IPS-NIHi11 (cell line): ENCODE measurements at places on chromosomes 16 and 17.

DNA sequence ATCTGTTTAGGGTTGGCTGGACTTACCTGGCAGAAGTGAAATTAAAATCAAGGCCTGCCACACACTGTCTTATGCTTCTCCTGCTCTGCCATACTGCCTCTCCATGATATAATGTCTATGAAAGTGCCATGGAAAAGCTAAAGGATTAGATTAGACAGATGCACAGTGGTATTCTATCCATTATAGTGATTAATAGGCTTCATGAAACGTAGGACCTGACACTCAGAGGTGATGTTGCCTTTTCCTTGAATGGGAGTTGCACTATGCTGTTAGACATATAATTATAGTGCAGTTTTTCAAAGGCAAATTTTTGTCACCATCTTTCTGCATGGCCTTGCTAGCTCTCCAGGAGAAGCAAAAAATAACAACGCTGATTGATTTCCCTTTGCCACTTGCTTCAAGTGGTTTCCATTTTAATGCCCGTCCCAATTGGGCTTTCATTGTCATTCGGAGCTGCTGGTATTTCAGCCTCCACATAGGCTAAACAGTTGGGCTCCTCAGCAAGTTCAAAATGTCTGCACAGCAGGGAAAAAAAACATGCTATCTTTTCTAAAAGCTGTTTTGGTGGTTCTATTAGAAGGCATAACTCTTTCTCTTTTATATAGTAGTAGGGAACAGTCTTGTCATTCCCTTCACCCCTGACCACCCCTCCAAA lies 502.8 kb upstream of the GOT2 start:
- peak; percentile 29 for DNase-seq

DNA sequence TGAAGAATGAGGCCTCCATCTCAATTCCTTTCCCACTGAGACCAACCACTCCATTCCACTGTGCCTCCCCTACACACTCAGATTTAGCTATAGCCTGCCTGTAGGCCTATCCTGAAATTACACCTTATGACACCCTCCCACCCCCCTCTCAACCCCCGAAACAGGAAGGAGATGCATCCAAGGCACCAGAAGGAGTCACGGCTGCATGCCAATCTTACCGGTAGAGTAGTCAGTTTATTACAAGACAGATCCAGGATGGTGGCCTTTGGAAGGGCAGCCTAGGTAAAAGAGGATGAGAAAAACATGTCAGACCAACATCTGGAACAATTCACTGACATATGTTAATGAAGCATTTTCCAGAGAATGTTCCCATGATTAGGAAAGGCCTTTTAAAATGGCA lies 2.6 kb downstream of the LRRC59 start:
- DNase-seq = no peak

DNA sequence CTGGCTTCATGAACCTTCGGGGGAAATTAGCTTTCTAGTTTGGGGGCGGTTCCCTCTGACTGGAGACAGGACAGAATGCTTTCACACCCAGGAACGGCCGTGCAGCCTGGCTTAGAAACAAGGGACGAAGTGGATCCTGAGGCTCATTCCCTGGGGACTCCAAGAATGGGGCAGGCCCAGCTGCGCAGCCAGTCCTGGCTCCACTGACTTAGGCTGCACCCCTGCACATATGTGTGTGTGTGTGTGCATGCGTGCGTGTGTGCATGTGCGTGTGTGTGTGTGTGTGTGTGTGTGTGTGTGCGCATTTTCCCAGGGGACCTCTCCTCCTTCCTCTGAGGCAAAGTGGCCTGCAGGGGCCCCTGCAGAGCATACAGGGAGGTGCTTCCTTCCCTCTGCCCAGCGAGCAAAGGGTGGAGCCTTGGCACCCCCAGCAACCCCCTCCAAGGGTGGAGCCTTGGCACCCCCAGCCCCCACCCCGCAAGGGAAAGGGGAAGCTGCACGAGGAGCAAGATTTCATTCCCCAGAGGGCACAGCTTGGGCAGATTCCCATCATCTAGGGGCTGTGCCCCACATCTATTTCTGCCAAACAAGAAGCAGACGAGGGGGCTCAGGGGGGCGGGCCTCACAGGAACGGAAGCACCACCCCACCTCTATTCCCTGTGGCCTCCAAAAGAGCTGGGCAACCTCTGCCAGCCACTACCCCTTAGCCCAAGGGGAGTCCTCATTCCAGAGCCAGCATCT lies 97.6 kb upstream of the CBX4 start:
- DNase-seq = no peak

DNA sequence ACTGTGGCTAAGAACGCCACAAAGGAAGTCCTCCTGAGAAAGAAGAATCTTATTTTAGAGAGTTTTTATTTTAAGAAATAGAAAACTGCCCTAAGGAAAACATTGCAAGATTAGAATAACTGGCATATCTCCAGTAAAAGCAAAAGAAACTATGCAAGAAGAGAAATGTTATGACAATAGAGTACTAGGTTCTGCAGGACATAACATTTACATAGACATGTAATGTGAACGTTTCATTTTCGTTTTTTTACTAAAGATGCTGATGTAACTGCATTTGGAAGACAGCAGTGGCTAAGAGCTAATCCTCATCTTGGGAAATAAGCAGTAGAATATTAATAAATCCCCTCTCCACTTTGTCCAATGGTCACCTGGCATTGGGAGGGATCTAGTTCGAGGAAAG lies 7.8 kb upstream of the ASGR2 start:
- no peak for DNase-seq

DNA sequence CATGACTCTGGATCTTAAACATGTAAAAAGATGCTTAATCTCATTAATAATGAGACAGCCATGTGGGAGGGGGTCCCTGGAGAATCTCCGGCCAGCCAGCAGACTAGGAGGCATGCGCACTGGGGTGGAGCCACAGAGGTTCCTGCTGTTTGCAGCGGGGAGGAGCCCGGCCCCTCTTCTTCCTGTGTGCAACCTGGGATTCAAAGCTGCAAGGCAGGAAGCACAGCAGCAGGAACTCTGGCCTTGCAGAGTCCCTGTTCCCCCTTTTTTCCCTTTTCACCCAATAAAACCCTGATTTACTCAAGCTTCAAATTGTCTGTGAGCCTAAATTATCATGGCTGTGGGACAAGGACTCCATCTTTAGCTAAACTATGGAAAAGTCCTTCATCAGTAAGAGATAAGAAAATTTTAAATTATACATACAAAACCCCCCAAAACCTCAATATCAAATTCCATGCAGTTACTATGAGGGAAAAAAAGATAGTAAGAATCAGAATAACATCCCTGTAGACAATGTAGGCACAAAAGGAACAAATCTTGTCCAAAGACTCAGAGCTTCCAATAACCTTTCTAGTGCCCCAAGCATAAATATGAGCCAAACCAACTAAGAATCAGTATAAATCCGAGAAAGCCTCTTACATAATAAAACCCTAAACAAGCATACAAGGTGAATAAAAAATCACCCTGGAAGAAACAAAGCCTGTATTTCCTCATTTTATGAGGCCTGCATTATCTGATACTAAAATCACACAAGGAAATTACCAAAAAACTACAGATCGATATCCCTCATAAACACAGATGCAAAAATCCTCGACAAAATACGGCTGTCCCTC lies 12.1 kb downstream of the CFDP1 start:
- DNase-seq = peak; percentile 71

GRCh38 chr16:52500963-52501362 lies 46.0 kb downstream of the TOX3 start:
- DNase-seq = no peak

GRCh38 chr16:168424-168823 lies 2.6 kb downstream of the HBM start:
- DNase-seq = no peak

GRCh38 chr17:8150194-8151119 lies 1.7 kb downstream of the PER1 start:
- no peak for DNase-seq

DNA sequence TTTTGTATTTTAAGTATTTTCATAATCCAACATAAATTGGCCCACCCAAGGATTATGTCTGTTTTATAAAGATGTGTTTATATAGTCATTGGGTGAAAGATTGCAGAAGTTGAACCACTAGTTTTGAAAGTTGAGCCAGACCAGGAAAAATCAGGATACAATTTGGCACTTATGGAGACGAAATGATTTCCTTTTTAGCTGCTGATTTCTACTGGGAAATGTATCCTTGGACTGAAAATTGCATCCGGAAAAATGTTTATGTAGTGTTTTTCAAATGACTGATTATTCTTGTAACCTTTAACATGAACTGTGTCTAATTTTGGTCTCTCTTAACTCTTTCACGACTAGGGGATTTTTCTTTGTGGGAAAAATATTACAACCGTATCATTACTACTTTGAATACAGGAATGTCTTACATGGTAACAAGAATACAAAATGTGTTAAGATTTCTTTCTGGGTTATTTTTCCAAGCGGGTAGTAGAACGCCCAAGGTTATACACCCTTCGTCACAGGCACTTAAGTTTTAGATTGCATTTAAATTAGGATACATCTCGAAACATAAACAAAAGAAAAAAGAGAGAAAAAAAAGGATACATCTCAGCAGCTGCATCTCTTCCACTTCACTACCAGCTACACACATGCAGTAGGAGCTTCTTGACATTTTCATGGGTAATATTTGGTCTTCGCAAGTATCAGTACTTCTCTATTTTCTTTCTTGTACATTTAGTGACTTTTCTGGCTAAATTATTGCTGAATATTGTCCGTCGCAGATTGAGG lies 273.0 kb upstream of the TBX2 start:
- DNase-seq = no peak

DNA sequence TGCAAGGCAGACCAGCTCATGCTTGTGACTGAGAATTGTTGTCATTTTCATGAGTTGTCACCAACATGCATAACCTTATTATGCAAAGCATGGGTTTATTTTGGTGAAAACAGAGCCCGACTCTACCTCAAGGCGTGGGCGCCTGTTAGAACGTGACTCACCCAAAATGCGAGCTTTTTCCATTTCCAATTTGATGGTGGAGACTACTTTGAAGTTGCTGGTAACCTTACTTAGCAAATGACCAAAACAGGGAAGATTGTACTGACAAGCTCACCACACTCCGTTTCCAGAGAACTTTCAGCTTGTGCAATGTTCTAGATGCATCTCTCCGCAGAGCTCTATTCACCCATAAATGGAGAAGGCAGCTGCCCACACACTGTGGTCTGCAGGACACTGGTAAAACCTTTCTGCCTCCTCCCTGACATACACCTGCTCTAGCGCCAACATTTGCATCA lies 284.5 kb downstream of the MAF start:
- no peak for DNase-seq

GRCh38 chr17:81808778-81809555 lies 5.0 kb downstream of the GCGR start:
- no peak for DNase-seq

DNA sequence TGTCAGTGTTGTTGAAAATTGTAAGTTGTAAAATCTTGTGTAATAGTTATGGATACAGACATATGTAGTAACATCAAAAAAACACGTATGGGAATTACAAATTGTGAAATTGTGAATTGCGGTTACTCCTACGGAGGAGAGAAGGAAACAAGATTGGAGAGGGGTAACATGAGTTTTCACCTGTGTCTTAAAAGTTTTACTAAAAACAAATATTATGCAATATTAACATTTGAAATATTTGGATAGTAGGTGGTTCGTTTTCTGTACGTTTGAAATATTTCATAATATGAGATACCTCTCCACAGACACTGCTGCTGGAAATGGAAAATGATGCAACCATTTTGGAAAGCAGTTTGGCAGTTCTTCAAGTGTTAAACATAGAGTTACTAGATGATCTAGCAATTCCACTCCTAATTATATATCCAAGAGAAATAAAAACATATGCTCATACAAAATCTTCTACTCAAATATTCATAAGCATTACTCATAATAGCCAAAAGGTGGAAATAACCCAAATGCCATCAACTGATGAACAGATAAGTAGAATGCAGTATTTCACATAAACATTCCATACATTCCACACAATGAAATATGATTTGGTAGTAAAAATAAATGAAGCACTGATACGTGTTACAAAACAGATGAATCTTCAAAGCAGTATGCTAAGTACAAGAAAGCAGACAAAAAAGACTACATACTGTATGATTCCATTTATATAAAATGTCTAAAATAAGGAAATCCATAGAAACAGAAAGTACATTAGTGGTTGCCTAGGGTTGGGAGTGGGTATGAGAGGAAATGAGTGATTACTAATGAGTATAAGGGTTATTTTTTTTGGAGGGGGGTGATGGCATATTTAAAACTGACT lies 40.7 kb upstream of the ABCA10 start:
- no peak for DNase-seq

DNA sequence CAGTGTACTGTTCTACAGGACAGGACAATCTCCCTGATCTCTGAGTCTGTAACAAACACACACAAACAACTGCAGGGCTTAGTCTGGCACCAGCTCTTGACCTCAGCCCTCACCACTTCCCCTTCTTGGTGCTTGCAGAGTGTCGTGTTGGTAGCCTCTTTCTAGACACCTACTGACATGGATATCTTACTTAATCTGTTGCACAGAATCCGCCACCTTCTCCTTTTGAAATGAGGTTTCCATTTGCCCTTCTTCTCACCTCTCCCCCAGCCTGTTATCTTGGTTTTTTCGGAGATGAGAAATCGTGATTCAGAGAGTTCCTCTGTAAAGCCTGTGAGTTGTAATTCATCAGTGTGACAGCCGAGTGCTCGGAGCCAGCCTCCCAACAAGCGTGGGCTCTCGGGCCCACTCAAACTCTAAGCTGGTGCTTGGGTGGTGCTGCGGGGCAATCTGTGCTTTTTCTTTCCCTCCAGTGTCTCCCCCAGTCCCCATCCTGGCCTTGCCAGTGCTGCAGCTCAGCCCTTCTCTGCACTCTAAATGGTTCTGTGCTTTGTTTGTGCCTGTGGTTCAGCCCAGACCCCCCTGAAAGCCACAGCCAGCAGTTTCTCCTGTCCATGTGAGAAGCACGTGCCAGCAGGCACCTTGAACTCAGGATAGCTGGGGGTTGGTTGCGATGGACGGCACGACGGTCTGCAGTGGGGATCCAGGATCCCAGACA lies 28.1 kb downstream of the KIAA0513 start:
- no peak for DNase-seq

DNA sequence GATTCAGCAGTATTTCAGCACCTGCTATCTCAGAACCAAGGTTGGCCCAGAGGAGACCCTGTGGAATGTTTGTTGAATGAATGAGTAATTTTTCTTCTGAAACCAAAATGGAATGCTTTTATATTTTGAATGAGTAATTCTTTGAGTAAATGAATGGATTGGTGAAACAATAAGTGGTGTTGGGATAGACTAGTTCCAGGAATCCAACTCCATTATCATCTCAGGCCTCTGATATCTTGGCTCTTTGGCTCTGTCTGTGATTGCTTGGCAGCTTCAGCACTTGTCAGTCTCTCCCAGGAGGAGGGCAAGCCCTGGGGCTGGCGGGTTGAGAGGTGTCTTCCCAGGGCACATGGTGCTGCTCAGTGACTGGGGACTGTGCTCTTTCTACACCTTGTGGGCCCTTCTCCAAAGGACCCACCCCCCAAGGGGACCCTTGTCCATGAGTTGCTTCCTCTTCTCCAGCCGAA lies 284.4 kb upstream of the FOXF1 start:
- DNase-seq = no peak
